Non-pigmented ciliary epithelial cell (primary cell): ENCODE measurements at places on chromosomes 16 and 17.

DNA sequence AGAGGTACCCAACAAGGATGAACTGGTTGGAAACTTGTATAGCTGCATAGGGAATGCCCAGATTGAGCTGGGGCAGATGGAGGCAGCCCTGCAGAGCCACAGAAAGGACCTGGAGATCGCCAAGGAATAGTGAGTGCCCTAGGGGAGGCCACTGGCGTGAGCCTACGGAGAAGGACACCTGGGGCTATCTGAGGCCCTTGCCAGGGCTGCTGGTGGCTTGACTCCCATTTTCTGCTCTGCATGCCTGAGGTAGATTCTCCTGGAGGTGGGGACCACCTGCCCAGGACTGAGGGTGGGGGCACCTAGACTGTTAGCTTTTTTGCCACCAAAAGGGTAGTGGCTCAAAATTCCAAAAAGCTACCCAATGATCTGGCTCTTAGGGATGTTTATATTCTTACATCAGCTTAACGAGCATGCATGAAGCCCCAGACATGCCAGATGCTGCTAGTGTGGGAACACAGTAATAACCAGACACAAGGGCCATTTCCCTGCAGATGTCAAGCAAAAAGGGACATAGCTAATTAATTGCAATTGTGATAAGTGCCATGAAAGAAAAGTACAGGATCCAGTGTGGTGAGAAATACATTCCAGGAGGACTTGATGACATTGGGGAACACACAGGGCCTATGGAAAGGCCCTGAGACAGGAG, 8.8 kb downstream of the ODAD4 start:
- DNase-seq = no peak

DNA sequence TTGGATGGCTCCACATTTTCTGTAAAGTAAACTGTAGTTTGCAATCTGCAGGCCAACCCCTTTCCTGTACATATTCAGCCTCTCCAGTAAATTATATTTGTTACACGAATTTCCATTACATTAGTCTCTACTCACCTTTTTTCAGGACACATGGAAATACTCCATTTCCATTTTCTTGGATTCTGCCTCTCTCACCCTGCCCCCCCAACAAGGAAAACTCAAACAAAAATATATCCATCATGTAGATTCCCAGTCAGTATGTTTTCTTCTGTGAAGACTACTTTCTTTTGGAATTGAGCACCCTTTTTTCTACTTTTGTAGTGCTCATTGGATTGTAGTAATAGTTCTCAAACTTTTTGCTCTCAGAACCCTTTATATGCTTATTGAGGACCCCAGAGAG, 2.9 kb downstream of the PPM1D start:
- DNase-seq = no peak

- DNase-seq = no peak
Observed at GRCh38 chr16:19696961-19697360, 21.1 kb downstream of the KNOP1 start.

GRCh38 chr16:79757968-79758367, 157.4 kb upstream of the MAF start:
- no peak for DNase-seq

GRCh38 chr17:67434061-67434525, 57.0 kb downstream of the PITPNC1 start:
- DNase-seq = no peak

DNA sequence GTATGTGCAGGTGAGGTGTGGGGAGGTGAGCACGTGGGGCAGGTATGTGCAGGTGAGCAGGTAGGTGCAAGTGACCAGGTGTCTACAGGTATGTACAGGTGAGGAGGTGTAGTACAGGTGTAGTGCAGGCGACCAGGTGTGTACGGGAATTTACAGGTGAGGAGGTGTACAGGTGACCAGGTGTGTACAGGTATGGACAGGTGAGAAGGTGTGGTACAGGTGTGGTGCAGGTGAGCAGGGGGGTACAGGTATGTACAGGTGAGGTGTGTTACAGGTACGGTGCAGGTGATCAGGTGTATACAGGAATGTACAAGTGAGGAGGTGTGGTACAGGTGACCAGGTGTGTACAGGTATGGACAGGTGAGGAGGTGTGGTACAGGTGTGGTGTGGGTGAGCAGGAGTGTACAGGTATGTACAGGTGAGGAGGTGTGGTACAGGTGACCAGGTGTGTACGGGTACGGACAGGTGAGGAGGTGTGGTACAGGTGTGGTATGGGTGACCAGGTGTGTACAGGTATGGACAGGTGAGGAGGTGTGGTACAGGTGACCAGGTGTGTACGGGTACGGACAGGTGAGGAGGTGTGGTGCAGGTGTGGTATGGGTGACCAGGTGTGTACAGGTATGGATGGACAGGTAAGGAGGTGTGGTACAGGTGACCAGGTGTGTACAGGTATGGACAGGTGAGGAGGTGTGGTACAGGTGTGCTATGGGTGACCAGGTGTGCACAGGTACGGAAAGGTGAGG, 12.8 kb upstream of the DBNDD1 start:
- DNase-seq = no peak
